ENCODE measurements at places on chromosomes 12 and 14.

GRCh38 chr12:78167510-78167909 is 336.8 kb downstream of the NAV3 start:
- DNase-seq = no peak

DNA sequence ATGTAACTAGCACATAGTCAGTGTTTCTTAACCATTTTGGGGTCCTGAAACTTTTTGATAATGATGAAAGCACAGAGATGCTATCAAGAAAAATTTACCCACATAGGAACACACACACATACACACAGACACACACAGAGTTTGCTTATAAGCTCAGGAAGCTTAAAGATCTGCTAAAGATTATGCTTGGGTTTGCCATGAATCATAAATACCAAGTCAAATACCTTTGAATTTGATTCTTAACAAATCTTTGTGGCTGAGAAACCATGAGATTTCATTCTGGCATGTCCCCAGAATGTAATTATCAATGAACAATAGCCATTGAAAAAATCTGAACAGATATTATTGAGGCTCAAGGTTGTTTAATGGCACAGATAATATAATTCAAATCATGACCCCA is 89.2 kb downstream of the NTS start:
- DNase-seq = no peak

DNA sequence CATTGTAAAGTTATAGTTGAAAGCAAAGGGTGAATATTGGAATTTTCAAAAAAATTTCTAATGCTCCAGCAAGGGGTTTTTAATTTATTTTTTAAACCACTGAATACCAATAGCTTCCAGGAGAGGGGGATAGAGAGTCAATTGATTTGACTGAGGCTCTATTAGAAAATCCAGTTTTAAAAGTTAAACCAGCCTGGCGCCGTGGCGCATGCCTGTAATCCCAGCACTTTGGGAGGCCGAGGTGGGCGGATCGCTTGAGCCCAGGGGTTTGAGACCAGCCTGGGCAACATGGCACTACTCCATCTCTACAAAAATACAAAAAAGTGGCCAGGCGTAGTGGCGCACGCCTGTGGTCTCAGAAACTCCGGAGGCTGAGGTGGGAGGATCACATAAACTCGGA is 150.1 kb downstream of the SLC38A4 start:
- DNase-seq = no peak

DNA sequence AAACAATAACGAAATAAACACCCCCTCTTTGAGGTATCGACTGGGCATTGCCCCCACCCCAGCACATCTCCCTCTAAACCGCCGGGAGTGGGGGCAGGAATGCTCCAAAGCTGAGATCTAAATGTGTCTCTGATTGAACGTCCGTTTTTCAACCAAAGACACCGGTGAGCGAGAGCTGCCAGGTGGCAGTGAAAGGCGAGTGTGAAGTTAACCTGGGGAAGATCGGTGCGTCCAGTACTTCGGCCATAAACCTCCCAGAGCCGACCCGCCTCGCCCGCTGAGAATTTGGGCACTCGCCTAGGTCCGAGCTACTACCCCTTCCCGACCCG is 625 bp downstream of the ANGEL1 start:
- no peak for DNase-seq

DNA sequence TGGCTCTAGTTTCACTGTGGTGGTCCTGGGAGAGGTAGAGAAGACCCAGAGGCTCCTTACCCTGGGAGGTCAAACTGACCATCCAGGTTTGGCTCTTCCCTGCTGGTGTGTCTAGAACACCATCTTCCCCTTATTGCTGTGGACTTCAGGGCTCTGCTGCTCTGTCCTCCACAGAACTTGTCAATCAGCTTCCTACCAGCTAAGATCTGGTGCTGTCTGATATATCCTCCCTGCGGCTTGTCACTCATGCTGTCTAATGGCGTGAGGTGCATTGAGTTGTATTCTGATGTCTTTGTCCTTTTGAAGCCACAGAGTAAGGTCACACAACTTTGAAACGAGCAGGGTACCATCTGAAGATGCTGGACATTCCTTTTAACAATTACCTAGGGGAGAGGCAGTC is 7.2 kb upstream of the C1RL start:
- DNase-seq = no peak

DNA sequence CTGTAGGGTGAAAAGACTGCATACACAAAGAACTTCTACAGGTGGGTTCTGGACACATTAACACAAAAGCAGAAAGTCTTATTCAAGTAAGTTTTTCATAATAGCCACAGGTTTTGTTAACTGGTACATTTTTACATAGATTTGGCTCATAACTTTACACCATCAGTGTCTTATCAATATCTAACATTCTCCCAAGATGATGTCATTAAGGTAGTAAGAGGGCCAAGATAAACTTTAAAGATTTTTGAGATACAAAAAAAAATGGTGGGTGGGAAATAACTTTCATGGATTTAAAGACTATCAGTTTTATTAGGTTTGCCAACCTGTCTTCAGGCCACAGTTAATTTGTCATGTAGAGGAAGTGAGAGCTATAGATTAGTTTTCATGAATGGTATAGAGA is 1.7 kb downstream of the SUPT16H start:
- no peak for DNase-seq

DNA sequence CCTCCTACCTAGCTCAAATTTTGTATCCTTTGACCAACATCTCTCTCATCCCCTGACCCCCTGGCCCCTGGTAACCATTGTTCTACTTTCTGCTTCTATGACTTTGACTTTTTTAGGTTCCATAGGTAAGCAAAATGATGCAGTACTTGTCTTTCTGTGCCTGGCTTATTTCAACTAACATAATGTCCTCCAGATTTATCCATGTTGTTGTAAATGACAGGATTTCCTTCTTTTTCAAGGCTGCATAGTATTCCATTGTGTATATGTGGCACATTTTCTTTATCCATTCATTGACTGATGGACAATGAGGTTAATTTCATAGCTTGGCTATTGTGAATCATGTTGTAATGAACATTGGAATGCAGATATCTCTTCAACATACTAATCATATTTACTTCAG is 170.1 kb downstream of the DPY19L2 start:
- no peak for DNase-seq

- DNase-seq = no peak
Observed at GRCh38 chr14:89276424-89276975, 140.5 kb downstream of the FOXN3 start.

- peak; percentile 77 for DNase-seq
Observed at GRCh38 chr12:84161296-84161695, 751.3 kb downstream of the SLC6A15 start.
